ENCODE measurements at places on chromosomes 1 and 21.

GRCh38 chr1:221468546-221468945, 273.3 kb downstream of the DUSP10 start:
- no peak for DNase-seq

- DNase-seq, result no peak
Observed at GRCh38 chr1:219171192-219171935, 2.3 kb upstream of the LYPLAL1 start.

DNA sequence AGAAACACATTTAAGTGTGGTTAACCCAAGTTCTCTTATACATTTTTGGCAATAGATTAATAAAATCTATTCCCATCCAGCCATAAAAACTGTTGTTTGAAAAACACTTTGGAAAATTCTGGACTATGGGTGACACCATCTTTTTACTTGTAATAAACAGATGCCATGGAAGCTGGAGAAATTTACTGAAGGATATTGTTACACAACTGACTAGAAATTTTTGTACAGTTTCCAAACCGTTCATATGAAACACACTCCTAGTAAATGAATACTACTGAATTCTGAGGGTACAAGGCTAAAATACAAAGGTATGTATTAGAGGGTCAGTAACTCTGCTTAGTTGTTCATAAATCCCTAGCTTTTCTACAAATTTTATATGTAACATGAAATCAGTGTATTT, 48.7 kb downstream of the TRIM33 start:
- no peak for DNase-seq

DNA sequence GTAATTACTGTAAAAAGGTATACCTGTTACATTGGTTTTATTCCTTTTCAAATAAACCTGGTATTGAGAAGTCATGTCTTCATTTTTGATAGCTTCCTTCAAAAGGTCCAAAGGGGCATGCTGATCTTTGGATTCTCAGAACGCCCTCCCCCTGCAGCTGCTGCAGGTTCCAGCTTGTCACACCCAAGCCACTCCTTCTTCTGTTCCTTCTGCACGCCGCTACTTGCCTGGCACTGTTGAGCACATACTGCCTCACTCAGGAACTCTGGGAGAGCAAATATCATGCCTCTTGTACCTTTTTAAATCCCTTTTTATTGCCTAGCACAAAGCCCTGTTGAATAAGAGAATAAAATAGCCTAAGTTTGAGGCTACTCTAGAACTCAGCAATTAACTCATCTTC, 136.9 kb downstream of the BARHL2 start:
- no peak for DNase-seq

DNA sequence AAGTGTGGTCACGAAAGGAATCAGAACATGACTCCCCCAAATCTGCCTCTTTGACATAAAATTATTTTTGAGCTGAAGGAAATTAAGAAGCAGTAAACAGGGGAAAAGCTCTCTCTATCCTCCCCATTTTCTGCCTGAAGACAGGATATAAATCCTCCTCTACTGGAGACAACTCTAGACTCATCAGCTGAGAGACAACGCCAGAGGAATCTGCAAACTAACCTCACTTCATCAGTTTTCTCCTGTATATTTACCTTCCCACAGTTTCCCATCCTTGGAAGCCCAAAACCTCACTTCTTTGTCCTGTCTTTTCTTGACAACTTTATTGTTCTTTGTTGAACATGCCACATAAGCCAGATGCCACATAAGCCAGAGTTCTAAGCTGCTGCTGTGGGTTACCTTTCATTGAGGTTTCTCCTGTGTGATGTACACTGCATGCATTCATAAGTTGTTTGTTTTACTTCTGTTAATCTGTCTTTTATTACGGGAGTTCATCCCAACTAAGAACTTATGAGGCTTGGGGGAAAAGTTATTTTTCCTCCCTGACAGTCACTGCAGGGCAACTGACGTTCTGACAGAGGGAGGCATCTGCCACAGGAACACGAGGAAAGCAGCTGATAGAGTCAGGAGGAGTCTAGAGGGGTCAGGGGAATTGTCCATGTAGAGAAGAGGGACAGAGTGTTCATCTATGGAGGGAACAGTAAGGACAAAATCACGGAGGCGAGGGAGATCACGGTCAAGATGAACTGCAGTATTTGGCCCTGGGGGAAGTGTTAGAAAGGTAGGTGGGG, 19.2 kb downstream of the ST6GALNAC3 start:
- DNase-seq, result no peak

GRCh38 chr1:8164670-8165069, 138.6 kb upstream of the ERRFI1 start:
- no peak for DNase-seq

GRCh38 chr1:168146160-168146539, 9.4 kb upstream of the GPR161 start:
- no peak for DNase-seq

DNA sequence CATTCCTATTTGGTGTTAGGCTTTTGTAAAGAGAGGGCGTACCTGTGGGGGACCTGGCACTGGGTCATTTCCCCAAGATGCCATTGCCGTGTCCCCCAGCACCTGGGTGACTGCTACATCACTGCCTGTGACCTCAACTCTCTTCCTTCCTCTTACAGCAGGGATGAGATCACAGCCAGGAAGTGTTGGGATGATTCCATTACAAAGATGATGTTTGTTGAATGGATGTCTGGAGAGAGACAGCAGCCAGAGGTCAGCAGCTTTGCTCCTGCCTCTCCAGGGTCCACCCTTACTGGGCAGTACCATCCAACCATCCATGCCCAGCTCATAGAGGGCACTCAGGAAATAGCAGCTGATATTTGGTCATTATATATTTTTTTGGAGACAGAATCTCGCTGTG, 35.1 kb downstream of the TMEM51 start:
- DNase-seq, result no peak

DNA sequence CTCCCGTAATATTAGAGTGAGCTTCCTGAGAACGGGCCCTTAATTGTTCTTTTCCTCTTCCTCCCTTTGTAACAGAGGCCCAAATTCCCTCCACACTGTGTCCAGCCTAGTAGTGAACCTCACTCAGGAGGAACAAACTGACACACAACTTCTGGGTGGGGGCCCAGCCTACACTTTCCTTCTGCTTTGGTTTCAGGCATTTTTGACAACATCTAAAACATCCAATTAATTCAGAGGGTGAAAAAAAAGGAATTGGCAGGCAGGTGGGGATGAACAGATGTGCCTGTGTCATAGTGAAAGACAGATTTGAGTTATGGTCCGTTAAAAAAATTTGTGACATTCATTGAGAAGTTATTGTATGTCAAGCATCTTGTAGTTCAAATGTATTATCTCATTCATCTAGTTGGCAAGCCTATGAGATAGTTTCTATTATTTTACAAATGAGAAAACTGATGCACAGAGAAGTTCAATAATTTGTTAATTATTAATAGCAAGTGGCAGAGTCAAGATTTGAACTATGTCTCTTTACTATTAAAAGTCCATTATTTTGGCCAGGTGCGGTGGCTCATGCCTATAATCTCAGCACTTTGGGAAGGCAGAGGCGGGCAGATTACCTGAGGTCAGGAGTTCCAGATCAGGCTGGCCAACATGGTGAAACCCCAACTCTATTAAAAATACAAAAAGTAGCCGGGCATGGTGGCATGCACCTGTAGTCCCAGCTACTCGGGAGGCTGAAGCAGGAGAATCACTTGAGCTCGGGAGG, 41.6 kb upstream of the LRIG2 start:
- DNase-seq, result peak; percentile 53

DNA sequence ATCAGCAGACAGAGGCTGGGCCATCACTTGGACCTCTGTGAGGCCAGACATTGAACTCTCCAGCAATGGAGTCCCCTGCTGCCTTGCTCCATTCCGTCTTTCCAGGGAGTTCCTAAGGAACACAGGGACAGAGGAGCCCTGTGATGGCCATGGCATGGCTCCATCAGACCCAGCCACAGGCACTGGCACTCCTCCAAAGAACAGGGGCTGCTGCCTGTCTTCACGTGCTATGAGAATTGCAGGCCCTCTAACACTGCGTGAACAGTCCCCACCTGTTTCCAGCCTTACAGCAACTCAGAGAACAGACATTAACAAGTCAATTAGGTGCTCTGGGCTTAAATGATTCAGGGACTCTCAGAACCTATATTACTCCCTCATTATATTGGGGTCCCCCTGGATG, 140.8 kb downstream of the ASTN1 start:
- DNase-seq, result no peak

GRCh38 chr21:33801424-33802405, 113.9 kb downstream of the ATP5PO start:
- DNase-seq, result peak; percentile 85

DNA sequence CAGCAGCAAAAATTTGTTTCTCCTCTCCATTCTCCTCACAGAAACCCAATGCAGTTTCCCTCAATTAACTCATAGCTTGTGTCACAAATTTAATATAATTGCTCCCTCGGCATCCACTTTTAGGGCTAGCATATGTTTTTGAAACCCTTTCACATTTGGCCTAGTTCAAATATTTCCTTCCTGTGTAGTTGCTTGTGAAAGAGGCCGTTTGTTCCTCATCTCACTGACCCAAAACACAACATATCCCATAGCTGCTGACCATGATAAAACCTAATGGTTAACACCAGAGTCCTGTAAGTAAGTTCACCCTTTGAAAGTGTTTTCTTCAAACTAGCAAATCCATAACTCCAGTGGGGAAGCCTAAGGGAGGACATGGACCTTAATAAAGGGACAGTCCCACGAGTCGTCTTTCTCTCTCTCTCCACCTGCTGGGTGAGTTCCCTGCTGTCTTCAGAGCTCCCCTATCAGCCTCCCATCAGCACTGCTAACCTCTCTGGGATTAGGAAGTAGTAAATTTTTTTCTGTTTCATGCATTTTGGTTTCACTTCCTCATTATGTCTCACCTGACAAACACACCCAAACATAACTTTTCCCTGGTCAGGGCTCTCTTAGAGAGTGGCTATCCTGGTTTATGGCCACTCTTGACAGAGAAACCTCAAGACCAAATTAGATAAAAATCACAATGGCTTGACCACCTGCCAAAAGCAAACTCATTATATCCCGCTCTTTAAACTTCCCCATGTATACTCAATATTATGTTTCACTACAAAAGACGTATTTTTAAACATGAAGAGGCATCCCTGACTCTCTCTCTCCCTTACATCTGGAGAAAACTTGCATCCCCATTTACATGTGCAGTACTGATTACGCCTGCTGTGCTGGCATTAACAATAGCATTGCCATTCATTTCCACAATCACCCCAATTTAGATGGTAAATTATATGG, 177.7 kb upstream of the HP1BP3 start:
- DNase-seq, result no peak

GRCh38 chr1:117278531-117278930, 67.8 kb upstream of the VTCN1 start:
- peak; percentile 73 for DNase-seq

- no peak for DNase-seq
Observed at GRCh38 chr1:7677815-7678214, 93.3 kb upstream of the VAMP3 start.

GRCh38 chr1:241068359-241068758, 288.6 kb downstream of the RGS7 start:
- DNase-seq, result no peak

GRCh38 chr21:15406791-15407190, 323.0 kb upstream of the USP25 start:
- no peak for DNase-seq

GRCh38 chr21:31872452-31873274, at the start of gene HUNK:
Gene HUNK (plus strand): TSS chr21:31873020. CDS start chr21:31873675, 655 bp downstream.
- DNase-seq, result no peak

GRCh38 chr1:111727056-111727455, 12.1 kb downstream of the INKA2 start:
- DNase-seq, result no peak

GRCh38 chr1:17601643-17602382, 62.3 kb downstream of the ARHGEF10L start:
- DNase-seq, result no peak

DNA sequence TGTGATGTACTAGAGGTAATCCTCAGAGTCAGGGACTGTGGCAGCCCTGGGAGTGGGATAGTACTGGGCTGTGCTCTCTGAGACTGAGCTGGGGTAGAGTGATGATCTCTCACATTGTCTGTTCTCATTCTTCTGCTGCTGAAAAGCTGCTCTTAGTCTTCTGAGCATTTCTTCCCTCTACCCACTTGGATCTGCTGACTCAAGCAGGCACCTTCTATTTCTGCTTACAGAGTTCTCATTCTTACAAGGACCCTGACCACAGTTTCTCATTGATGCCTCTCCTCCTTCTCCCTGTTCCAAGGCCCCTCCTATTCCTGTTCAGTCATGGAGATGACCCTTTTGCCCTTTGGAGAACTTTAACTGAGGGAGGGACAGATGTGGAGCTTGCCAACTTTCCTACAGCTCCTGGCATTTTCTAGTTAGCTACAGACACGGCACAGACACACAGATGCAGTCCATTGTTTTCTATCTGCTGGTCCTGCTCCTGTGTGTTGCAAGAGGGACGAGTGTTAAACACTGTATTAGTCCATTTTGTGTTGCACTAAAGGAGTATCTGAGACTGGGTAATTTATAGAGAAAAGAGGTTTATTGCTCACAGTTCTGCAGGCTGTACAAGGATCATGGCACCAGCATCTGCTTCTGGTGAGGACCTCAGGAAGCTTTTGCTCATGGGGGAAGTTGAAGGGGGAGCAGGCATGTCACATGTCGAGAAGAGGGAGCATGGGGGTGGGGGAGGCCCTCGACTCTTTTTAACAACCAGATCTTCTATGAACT, 12.3 kb downstream of the MAPKAPK2 start:
- DNase-seq, result no peak

DNA sequence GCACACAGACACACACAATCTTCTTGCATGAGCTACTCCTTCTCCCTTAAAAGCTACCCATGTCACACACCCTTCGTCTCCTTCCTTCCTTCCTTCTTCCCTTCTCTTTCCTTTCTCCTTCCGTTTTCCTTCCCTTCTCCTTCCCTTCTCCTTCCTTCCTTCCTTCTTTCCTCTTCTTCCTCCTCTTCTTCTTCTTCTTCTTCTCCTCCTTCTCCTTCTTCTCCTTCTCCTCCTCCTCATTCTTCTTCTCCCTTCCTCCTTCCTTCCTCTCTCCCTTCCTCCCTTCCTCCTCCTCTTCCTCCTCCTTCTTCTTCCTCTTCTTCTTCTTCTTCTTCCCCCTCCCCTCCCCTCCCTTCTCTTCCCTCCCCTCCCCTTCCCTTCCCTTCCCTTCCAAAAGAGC, 52.1 kb upstream of the LEPR start:
- no peak for DNase-seq

- DNase-seq, result peak; percentile 15
Observed at GRCh38 chr1:185719021-185719420, 15.2 kb upstream of the HMCN1 start.

GRCh38 chr1:182855911-182856310, 16.8 kb downstream of the DHX9 start:
- no peak for DNase-seq

DNA sequence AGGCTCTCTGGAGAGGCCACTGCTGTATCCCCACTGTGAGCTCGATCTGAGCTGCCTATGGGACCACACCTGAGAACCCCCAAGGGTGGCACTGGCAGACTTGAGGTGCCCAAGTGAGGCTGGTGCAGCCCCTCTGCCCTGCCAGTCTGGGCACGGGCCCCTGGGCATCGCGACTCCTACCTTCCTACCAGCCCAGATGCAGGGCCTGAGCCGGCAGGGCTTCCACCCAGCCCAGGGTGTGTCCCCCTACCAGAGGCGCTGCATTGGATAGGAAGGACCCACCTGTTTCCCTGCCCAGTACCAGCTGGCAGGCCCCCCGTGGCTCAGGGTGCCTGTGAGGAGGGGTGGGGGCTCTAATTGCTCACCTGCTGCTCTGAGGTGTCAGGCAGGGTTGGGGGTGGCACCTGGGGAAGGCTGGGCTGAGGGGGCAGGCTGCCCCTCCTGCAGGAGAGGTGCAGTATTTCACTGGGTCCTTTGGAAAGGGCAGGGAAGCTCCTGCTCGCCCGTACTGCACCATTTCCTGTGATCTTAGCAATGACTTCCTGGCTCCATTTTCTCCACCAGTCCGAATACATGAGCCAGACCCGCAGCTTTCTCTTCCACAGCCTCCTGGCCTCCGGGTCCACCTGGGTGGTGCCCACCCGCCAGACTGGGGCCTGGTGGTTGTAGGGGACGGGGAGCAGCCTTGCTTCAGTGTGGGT, 11.8 kb downstream of the TP73 start:
- no peak for DNase-seq
